NCI-H2171 (cell line): ENCODE measurements at places on chromosomes 7 and 10.

GRCh38 chr7:156819733-156820295, 73.2 kb downstream of the LMBR1 start:
- no peak for DNase-seq

- no peak for DNase-seq
These were observed 175.1 kb downstream of the NEURL1 start for GRCh38 chr10:103668351-103669242.

DNA sequence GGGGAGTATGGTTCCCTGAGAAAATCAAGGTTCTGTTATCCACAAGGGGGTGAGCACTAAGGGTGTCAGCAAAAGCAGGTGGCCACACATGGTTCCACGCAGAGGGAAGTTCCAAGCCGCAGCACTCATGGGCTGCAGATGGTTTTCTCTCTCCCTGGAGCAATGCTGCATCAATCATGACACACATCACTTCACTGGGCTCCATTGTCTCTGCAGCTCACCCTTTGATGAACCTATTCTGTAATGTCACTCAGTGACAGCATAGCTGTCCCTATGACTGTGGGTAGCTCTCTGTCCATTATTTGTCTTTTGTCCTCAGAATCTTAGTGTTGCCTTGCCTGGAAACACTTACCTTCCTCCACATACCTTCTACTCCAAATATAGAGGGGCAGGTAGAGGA, 34.8 kb downstream of the LRRC18 start:
- no peak for DNase-seq

- no peak for DNase-seq
These were observed 85.5 kb downstream of the GLRX3 start for GRCh38 chr10:130221456-130222375.

DNA sequence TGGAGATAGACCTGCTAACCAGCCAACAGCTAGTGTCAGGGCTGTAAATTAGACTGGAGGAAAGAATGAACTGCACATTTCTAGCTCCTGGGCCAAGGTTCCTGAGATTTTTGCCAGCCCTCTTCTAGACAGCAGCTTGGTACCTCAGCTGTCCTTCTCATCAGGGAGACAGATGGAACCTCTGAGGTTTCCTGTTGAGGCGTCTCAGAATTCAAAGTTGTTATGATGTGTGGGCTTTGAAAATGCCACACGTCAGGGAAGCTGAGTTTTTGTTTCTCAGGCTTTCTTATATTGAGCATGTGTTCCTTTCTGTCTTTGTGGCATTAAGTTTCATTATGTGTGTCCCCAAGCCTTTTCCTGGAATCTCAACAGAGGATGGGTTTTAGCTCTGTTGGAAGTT, 736.6 kb downstream of the AUTS2 start:
- no peak for DNase-seq

GRCh38 chr10:63396133-63396761, 69.5 kb downstream of the JMJD1C start:
- DNase-seq = no peak

- DNase-seq = no peak
These were observed 20.9 kb upstream of the LFNG start for GRCh38 chr7:2498708-2499107.

DNA sequence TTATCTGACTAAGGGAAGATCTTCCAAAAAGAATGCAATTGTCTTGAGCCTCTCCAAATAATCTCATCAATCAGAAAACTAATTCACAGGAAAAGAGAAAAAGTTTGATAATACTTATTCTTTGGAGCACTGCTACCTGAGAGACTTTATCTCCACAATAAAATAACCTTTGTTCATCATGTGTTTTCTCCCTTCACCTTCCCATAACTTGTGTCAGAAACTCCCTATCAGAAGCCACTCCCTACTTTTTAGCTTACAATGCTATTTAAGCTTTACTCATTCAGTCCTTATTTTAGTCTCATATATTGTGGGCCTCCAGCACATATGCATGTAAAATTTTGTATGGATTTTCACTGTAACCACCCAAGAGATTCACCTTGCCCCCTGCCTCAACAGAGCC, 998 bp downstream of the CYP3A43 start:
- no peak for DNase-seq

- no peak for DNase-seq
These were observed 34.5 kb upstream of the MEOX2 start for GRCh38 chr7:15720849-15721471.

DNA sequence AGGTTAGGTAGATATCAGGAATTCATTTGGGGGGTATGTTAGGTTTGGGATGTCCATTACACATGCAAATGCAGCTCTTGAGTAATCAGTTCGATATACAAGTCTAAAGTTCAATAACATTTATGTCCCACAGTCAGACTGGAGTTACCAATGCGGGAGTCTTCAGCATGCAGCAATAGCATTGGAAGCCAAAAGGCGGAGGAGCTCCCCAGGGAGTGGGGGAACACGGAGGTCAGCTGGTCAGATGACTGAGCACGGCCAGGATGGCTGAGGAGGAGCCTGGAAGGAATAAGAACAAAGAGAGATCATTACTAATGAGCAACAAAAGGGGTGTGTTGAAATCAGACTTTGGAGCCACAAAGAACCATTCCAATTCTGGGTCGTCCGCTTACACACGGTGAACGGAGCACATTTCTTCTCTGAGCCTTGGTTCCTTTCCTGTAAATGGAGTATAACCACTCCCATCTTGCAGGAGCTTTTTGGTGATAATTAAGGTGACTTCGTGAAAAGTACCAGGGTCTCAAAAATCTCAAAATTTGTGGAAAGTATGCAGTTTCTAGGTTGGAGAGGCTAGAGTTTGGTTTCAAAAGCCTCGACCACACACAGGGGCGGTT, 478 bp upstream of the ZNF22 start:
- DNase-seq = no peak

GRCh38 chr10:1410032-1410431, 327.3 kb downstream of the ADARB2 start:
- no peak for DNase-seq

GRCh38 chr7:51350546-51350896, 33.9 kb upstream of the COBL start:
- no peak for DNase-seq

DNA sequence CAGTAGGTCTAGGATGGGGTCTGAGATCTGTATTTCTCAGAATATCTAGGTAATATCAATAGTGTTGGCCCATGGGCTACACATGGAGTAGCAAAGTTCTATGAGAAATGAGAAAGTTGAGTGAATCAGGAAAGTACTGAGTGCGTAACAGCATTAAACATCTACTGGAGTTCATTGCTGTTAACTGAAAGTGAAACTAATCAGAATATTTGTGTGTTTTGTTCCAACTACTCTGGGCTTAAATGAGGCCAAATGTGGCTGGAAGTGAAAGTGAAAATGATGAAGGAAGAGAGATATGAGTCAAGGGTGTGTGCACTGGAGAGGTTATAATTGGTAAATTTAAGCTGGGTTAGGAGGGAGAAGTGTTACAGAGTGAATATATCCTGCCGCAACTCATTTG, 46.5 kb downstream of the TMEM106B start:
- DNase-seq = no peak

- no peak for DNase-seq
These were observed 69.4 kb downstream of the ABCC2 start for GRCh38 chr10:99851825-99852224.

DNA sequence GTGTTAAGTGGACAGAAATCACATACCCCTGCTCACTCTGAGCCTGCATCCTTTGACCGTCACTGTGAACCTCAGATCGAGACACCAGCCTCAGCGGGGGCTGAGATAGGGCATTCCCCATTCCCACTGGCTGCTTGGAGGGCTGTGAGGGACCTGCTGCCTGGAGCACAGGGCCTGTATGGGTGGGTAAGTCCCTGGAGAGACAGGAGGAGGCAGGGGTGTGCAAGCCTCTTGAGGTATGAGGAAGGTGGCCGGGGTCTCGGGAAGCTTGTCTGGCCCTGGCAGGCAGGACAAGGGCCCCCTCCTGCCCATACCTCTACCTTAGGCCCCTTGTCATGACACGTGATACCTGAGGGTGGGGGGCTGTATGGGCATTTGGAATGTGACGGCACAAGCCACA, 187.4 kb downstream of the MGMT start:
- no peak for DNase-seq

- DNase-seq = no peak
These were observed 44.8 kb upstream of the HPSE2 start for GRCh38 chr10:99280472-99280871.
